Fibroblast of gingiva (primary cell): ENCODE measurements at places on chromosomes 2 and 18.

DNA sequence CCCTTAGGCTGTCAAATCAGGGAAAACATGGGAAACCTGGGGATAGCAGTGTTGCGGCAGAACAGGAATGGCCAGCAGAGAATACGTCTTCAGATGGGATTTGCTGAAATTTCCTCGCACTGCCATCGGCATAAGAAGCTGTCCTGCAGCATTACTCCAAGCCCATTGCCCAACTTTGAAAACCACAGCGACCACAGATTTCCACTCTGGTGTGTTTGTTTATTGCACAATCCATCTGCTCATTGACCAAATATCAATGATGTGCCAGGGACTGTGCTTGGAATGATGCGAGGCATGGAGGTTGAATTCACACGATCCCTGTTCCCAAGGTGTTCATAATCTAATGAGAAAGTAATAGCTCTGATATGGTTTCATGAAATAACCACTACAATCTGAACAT lies 383.3 kb upstream of the MYT1L start:
- no peak for DNase-seq

DNA sequence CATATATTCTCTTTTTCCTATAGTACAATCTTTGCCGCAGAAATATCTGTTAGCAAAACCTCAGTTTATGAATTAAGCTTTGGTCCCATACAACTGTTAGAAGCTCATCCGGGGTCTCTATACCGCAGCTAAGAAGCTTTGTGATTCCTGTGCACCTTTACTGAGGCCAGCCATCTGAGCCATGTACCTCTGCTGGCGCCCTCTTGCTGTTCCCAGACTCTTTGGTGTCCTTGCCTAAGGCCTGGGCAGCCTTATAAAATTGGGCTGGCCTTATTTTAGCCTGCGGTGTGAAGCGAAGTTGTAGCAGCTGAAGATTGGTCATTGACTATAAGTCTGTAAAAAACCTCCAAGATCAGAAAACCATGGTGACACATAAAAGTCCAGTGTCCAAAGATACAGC lies 1135.1 kb upstream of the CHAC2 start:
- DNase-seq, result no peak

- DNase-seq, result no peak
These were observed 107.3 kb upstream of the ANKRD30BL start for GRCh38 chr2:132268977-132269523.

GRCh38 chr2:190563109-190563508 lies 28.6 kb upstream of the NEMP2 start:
- no peak for DNase-seq

DNA sequence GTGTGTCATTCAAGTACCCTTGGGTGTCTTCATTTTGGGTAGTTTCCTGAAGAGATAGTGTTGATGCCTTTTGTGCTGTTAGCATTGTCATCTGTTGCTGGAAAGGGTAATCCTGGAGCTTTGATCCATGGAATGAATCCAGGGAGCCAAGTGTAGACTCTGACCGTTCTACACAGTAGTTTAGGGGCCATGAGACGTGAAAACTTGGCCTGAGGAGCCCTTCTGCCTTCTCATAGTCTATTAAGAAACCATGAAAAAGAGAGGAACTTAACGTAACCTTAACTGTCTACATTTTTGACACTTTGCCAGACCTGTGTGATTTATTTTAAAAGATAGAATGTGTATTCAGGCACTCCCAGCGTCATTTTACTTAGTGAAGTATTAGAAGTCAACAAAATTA lies 194.0 kb downstream of the BABAM2 start:
- peak; percentile 24 for DNase-seq
